ENCODE measurements at places on chromosomes 12 and 14.

DNA sequence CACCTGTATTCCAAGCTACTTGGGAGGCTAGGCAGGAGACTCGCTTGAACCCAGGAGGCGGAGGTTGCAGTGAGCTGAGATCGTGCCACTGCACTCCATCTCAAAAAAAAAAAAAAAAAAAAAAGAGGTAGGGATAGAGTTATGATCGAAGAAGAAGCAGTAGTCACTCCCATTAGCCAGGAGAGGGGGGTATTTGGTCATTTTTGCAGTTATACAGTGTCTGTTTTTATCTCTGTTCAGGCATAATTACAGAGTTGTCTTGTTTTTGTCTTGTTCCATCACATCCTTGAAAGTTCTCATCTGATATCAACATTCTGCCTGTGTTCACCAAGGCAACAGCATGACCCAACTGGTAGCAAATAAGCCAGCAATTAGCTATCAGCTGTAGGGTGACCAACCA is 98.5 kb upstream of the TMPO start:
- DNase-seq: peak; percentile 44

GRCh38 chr14:105309371-105309770 is 5.2 kb upstream of the PACS2 start:
- DNase-seq: no peak

GRCh38 chr12:110774824-110775223 is 32.1 kb upstream of the PPP1CC start:
- no peak for DNase-seq

DNA sequence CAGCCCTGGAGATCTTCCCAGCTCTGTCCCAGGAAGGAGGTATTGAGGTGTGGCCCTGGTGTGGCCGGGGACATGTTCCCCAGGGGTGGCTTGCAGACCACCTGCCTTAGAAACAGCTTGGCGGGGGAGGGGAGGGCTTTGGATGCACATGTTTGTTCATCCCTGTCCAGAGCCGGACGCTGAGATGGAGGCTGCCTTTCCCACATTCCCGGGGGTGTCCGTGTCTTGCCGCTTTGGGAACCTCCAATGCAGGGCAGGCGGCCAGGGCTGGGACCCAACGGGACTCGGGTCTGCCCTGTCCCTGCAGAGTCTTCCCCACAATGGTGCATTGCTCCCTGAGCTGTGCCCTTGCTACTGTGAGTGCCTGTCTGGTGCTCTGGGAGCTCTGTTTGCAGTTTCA is 319.5 kb upstream of the SFSWAP start:
- DNase-seq: peak; percentile 30

GRCh38 chr12:6627616-6628015 is 8.1 kb downstream of the LPAR5 start:
- no peak for DNase-seq

DNA sequence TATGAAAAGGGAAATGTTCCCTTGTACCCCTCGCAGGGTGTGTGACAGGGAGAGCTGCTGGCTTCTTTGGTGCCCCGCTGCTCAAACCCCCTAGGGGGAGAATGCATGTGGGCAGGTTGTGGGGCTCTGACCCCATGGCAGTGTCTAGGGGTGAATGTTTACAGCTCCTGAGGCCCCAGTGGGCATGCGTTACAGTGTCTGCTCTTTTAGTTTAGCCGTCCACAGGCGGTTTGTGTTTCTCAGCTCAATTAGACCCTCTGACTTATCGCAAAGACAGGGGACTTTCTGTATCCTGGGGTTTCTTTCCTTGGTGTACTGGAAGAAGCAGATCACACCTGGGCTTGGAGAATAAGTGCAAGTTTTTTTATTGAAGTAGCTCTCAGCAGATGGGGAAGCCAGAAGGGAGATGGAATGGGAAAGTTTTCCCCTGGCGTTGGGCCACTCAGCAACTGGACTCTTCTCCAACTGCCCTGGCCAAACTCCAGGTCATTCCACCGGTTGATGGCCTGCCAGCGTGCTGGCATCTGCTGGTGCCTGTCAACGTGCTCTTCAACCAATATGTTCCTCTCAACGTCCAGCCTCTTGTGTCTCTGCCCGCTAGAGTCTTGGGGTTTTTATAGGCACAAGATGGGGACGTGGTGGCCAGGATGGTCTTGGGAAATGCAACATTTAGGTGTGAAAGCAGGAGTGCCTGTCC is 720.9 kb downstream of the FSCB start:
- DNase-seq: no peak

- DNase-seq: no peak
Observed at GRCh38 chr12:104586351-104586919, 129.7 kb downstream of the CHST11 start.

DNA sequence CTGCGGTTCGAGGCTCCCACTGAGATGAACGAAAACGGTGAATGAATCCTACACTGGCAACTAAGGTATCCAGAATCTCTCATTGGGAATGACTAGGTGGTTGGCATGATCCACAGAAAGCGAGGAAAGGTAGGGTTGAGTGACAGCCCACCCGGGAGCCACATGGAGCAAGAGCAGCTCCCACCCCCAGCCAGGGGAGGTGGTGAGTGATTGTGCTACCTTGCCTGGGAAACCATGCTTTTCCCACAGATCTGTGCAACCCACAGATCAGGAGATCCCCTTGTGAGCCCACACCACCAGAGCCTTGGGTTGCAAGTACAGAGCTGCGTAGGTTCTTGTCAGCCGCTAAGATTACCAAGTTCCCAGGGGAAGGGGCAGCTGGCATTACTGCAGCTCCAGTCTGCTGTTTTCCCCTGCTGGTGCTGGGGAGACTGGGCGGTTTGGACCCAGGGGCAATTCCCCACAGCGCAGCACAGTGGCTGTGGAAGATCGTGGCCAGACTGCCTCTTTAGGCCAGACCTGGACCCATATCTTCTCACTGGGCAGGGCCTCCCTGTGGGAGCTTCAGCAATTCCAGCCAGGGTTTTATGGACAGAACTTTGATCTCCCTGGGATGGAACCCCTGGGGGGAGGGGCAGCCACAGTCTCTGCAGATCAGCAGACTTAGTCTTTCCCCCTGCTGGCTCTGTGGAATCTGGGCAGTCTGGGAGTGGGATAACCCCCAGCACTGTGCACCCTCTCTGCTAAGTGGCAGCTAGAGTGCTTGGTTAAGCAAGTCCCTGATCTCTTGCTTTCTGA is 44.6 kb upstream of the PPP4R3A start:
- no peak for DNase-seq

DNA sequence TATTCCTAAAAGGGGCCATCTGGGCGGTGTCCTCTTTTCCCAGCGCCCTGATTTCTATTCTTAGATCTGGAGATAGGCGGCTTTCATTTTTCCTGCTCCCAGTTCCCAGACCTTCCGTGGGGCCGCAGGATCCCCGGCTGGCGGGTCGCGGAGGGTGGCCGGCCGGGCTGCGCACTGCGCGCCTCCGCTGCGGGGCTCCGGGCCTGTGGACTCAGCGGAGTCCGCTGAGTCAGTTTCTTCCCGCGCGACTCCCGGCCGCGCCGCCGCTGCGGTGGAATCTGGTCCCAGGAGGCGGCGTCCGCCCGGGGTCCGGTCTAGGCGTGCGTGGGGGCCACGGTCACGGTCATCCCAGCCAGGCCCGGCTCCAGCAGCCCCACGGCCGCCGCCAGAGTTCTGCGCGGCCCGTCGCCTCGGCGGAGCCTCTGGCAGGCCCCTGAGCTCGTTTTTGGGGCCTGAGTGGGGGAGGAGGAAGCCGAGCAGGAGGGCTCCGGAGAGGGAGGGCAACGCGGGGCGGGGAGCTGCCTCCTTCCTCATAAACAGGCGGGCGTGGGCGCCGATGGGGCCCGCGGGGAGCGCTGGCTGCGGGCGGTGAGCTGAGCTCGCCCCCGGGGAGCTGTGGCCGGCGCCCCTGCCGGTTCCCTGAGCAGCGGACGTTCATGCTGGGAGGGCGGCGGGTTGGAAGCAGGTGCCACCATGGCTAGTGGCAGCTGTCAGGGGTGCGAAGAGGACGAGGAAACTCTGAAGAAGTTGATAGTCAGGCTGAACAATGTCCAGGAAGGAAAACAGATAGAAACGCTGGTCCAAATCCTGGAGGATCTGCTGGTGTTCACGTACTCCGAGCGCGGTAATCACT is at the start of gene LRRK2:
LRRK2 (plus strand) TSS at position 559 of the 853 bp plus-strand sequence; CDS start at position 694, 135 bp downstream.
- DNase-seq: peak; percentile 60

DNA sequence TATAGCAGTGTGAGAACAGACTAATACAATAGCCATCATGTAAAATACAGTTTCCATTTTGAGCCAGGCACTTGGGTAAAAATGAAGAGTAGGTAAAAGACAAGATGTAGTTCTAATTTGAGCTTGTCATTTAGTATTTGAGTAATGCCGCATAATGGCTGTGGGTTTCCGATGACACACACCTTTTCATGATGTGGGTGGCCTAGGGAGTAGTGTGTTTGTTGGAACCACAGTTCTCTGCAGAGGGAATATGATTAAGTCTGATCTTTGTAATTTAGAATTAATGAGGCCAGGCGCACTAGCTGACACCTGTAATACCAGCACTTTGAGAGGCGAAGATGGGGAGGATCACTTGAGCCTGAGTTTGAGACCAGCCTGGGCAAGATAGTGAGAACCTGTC is 61.8 kb downstream of the RCOR1 start:
- DNase-seq: no peak

GRCh38 chr14:58491593-58491992 is 64.1 kb downstream of the KIAA0586 start:
- DNase-seq: no peak

GRCh38 chr12:2697057-2697800 is 97.5 kb upstream of the FKBP4 start:
- no peak for DNase-seq

DNA sequence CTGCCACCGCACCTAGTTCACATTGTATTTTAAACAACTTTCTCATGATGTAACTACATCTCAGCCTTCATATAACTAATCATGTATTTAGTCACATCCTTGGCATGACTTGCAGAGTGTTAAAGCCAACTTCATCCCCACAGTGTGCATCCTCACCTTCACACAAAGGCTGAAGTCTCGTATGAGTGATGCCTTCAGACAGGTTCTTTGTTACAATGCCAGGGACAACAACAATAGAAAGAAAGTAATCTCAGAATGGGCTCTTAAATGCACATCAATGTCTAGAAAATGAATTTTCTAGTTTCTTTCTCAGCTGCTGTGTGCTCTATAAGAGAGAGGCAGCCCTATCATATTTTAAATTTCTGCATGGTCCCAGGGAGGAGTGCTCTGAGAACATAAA is 221.3 kb downstream of the DIO2 start:
- DNase-seq: no peak

- peak; percentile 6 for DNase-seq
Observed at GRCh38 chr12:89225808-89226411, 126.4 kb downstream of the DUSP6 start.

DNA sequence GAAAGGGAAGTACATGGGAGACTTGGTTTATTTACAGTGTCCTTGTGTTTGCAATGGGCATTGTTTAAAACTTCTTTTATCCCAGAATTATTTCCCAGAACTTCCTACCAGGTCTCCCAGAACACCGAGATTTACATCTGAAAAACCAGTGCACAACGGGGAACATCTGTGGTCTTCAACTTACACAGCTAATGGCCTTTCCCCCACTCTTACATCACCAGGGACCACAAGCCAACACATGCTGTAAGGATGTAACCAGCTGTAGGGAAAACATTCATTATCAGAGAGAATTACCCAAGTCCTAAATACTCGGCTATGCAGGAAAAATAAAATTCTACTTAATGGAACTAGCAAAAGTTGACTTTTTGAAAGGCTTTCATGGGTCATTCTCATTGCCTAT is 267.6 kb downstream of the DUSP6 start:
- no peak for DNase-seq

GRCh38 chr12:121383601-121384021 is 16.3 kb upstream of the RNF34 start:
- DNase-seq: no peak

GRCh38 chr12:5473076-5473782 is 41.3 kb downstream of the NTF3 start:
- DNase-seq: no peak

DNA sequence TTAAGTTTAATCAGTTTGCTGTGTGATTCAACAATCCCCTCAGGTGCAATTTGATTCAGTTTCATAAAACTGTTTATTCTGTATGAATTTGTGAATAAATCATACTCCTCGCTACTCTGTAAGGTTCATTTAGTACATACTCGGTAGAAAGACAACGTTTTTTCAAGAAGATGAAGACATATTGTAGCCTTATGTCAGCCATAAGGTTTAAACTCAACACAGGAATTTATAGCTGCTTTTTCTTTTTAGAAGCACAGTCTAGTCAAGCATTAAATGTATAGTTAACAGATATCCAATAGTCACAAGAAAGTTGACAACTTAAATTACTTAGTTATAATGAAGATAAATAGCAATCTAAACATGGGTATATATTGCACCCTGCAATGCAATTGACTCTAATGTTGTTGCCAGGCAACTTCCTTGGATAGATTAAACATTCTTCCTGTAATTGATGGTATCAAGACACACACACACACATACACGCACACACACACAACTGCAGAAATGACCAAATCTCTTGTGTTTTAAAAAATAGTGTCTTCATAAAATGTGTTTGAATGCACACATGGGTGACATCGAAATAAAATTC is 151.5 kb upstream of the MGAT4C start:
- no peak for DNase-seq

- DNase-seq: peak; percentile 26
Observed at GRCh38 chr12:108807476-108807875, 49.9 kb downstream of the SSH1 start.

DNA sequence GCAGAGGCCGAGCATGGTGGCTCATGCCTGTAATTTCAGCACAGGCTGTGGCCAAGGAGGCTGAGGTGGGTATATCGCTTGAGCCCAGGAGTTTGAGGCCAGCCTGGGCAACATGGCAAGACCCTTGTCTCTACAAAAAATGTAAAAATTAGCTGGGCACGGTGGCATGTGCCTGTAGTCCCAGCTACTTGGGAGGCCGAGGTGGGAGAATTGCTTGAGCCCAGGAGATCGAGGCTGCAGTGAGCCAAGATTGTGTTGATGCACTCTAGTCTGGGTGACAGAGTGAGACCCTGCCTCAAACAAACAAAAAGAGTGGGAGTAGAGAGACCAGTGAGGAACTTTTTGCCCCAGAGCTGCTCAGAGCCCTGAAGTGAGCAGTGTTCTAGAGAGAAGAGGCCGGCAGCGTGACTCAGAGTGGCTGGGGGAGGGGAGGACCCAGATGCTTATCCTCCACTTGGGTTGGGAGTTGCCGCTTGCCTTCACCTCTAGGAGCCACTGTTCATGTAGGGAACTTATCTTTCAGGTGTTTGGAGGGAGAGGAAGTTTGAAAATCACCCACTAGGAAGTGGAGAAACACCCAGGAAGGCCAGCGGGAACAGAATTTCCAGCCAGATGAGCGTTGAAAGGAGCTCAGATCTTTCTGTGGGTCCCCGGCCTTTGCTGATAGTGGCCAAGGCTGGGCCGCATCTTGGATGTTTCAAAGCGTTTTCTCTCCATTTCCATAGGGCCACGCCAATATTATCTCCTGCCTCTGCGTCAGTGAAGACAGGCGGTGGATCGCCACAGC is 15.3 kb downstream of the CFAP251 start:
- peak; percentile 76 for DNase-seq

DNA sequence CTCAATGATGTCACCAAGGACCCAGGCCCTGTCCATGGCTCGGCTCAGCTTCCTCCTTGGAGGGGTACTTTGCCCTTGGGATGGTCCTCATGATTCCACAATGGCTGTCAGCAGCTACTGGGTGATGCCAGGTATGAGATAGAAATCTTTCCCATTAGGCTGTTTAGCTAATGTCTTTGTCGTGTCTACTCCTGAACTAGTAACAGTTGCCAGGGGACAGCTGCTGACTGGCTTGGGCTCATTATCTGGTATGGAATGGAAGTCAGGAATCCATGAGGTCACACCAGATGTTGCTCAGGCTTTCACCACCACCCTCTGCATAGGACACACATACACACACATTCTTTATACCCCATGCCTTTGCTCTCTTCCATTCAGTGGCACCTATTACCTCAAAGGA is 9.2 kb downstream of the PRPH start:
- DNase-seq: no peak
